B cell (primary cell): ENCODE measurements at places on chromosomes 6 and 20. TPM values are rescaled to one million over a fixed set of nuclear protein-coding genes. Genes with fewer than 3 reads are reported as not detected.

DNA sequence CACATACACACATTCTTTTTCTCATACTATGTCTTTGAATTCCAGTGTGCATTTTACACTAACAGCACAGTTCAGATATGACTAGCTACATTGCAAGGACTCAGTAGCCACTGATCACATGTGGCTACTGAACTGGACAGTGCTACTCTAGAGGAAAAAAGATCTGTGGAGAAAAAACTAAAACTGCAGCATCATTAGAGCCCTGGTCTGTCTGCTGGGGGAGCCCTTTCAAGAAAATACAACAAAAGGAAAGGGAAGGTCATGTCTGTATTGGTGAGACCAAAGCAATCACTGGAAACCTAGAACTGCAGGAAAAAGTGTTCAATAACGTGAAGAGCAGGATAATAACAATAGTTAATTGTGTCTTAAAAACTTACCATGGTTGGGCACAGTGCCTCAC lies 132.3 kb upstream of the JARID2 start:
- no peak overlapping the region for H3K4me3 ChIP-seq
- H3K27ac ChIP-seq: no peak overlapping the region
- DNase-seq: no peak

- no peak for DNase-seq
- H3K36me3 ChIP-seq: no peaks in the 10 kb centered on the region
- H3K27me3 ChIP-seq: no peaks in the 10 kb centered on the region
- H3K4me1 ChIP-seq: no peaks in the 10 kb centered on the region
- no peak overlapping the region for H3K27ac ChIP-seq
Measured at GRCh38 chr20:54382419-54382818, 93.0 kb upstream of the DOK5 start.

DNA sequence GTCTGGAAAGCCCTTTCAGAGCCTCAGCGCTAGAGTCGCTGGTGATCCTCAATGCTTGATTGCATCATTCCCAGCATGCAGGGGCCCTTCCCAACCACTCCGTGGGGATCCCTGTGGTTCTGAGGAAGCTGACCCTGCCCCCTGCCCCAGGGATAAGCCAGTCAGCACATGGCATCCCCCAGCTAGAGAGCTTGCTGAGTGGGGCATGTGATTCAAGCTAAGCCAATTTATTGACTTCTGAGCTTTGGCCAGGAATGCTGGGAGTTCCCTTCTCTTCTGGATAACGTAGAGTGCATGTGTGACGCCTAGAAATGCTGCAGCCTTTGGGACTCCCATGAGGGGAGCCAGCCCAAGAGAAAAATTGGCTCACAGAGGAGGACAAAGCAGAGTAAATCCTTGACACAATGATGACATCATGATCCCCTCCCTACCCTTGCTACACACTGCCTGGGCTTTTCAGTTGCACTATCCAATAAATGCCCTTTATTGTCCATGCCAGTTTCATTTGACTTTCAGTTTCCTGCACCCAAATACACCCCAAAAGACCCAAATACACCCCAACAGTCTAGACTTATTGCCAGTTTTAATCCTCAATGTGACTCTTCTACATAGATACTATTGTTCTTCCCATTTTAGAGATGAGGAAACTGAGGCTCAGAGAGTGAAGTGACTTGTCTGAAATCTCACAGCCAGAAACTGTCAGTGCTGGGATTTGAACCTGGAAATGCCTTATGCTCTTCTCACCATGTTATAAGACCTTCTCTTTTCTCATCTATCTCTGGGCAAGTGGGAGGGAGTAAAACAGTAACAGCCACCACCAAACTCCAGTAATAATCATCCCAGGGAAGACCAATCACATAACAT lies 34.3 kb downstream of the KCNB1 start:
- no peak overlapping the region for H3K4me3 ChIP-seq
- H3K4me1 ChIP-seq: no peaks in the 10 kb centered on the region
- H3K27ac ChIP-seq: no peak overlapping the region
- no peaks in the 10 kb centered on the region for H3K36me3 ChIP-seq
- H3K27me3 ChIP-seq: peaks cover 4% of the 10 kb centered on the region

DNA sequence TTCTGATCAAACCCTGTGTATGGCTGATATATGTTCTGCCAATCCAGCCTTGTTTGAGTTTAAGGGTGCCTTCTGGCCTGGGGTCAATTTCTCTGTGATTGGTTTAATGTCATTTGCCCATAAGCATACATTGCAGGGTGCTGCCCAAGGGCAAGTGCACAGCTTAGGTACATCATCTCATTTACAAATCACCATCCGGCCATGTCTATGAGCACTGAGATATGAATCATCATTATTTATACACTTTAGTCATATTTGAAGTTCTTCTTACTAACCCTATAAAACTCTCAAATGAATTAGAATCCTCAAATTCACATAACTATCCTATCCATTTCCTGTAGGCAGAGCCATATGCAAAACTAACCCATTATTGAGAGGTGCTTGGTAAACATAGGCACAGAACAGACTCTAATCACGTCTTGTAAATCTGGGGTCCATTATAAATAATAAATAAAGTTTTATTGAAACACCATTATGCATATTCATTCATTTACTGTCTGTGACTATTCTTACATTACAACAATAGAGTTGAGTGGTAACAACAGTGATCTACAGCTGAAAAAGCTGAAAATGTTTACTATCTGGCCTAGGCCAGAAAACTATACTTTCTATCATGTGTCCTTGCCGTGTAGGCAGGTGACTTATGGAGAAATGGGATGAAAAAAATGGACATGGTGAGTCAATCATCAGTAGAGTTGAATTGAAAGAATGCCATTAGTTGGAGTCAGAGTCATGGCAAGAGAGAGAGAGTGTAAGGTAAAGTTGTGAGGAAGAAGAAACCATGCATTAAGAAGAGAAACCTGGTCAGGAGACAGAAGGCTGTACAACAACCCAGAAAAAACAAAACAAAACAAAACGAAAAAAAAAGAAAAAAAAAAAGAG lies 25.0 kb downstream of the KCNQ5 start:
- no peak overlapping the region for H3K4me3 ChIP-seq
- H3K27me3 ChIP-seq: no peaks in the 10 kb centered on the region
- H3K4me1 ChIP-seq: peaks cover 11% of the 10 kb centered on the region
- H3K36me3 ChIP-seq: no peaks in the 10 kb centered on the region
- H3K27ac ChIP-seq: no peak overlapping the region

DNAH8 gene
- total RNA-seq: 1.0 and 1.1 TPM in 2 replicates

TNNC2 gene
- total RNA-seq: 0.46 TPM in 1 of 2 replicates, not detected in the other

- no peak for DNase-seq
- H3K36me3 ChIP-seq: no peaks in the 10 kb centered on the region
- no peak overlapping the region for H3K27ac ChIP-seq
- H3K4me3 ChIP-seq: no peak overlapping the region
- no peaks in the 10 kb centered on the region for H3K4me1 ChIP-seq
Measured at GRCh38 chr6:46022106-46022948, 6.7 kb upstream of the CLIC5 start.

DNA sequence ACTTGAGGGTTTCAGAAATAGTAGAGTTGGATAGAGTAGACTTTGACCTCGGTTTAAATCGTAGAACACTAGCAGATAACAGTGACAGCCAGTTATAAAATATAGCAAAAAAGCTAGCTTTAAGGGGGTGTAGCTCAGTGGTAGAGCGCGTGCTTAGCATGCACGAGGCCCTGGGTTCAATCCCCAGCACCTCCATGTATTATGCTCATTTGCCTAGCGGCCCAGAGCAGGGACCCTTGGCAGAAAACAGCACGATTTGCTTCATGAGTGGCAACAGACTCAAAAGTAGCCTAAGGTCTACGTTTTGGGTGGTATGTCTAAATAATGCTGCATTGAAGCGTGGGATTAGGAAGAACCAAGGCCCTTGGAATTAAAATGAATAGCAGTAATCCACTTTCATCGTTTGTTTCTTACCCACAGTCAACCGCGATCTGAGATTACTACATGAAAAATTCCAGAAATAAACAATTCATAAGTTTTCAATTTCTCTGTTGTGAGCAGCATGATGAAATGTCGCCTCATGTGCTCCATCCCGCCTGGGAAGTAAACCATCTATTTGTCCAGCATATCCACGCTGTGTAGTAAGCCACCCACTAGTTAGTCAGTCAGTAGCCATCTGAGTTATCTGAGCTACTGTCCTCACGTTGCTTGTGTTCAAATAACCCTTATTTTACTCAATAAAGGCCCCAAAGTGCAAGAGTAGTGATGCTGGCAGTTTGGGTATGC lies 184.9 kb downstream of the GPX5 start:
- no peak overlapping the region for H3K27ac ChIP-seq
- H3K4me1 ChIP-seq: no peaks in the 10 kb centered on the region
- H3K4me3 ChIP-seq: no peak overlapping the region
- no peaks in the 10 kb centered on the region for H3K36me3 ChIP-seq
- no peak for DNase-seq

DNA sequence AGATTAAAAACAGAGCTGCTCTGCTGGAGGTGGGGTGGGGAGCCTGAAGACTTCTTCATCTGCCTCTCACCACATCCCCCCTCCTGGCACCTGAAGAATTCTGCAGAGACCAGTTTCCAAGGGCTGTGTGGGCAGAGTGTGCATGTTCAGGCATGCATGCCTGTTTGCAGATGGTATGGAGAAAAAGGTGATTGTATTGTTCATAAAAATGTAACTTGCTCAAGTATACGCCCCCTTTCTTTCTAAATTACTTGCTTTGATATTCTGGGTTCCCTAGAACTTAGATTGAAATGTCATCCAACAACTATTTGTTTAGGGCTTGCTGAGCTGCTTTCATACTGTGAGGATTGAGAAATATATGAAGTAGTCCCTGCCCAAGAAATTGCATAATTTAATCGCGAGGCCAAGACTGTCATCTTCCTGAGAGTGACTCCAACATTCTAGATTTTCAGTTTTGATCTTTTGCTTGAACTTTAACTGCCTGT lies 83.6 kb downstream of the LCA5 start:
- DNase-seq: no peak
- H3K4me3 ChIP-seq: no peak overlapping the region
- H3K27ac ChIP-seq: no peak overlapping the region
- no peaks in the 10 kb centered on the region for H3K27me3 ChIP-seq

- DNase-seq: no peak
- peaks cover 2% of the 10 kb centered on the region for H3K27me3 ChIP-seq
- H3K27ac ChIP-seq: no peak overlapping the region
Measured at GRCh38 chr6:81865712-81866111, 113.2 kb upstream of the TENT5A start.

ZC3H12D gene
- 190 and 215 TPM in 2 replicates for total RNA-seq

DNA sequence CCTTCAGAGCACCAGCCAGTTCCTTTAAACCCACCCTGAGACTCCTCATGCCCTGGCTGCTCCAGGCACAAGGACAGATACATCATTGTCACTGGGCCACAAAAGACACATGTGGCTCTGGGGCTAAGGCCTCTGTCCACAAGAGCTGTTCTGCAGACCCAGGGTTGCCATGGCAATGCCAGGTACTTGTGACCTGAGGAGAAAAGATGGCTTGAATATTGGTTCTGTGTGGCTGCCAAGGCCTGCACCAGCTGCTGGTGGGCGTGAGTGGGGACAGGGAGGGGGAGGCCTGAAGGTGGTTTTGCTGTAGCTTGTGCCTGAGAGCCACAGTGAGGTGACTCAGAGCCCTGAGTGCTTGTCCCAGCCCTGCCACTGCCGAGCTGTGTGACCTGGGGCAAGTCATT lies 31.8 kb downstream of the SAYSD1 start:
- H3K27me3 ChIP-seq: peaks cover 24% of the 10 kb centered on the region
- H3K4me3 ChIP-seq: no peak overlapping the region
- no peaks in the 10 kb centered on the region for H3K4me1 ChIP-seq
- no peak overlapping the region for H3K27ac ChIP-seq
- no peaks in the 10 kb centered on the region for H3K36me3 ChIP-seq
